ENCODE measurements at places on chromosomes 12 and 14. TPM values are rescaled to one million over a fixed set of nuclear protein-coding genes. Genes with fewer than 3 reads are reported as not detected.

The PIK3C2G gene
- total RNA-seq = 26.4 TPM

The USP44 gene
- total RNA-seq = 13.3 TPM

The GUCY2C gene
- total RNA-seq = 1.2 TPM

The SDS gene
- not detected for total RNA-seq

The CLEC2A gene
- total RNA-seq = not detected

The TEP1 gene
- total RNA-seq = 28.5 TPM

The TECPR2 gene
- 33.2 TPM for total RNA-seq

The SLC10A1 gene
- total RNA-seq = not detected

The RHOJ gene
- 1.9 TPM for total RNA-seq

DNA sequence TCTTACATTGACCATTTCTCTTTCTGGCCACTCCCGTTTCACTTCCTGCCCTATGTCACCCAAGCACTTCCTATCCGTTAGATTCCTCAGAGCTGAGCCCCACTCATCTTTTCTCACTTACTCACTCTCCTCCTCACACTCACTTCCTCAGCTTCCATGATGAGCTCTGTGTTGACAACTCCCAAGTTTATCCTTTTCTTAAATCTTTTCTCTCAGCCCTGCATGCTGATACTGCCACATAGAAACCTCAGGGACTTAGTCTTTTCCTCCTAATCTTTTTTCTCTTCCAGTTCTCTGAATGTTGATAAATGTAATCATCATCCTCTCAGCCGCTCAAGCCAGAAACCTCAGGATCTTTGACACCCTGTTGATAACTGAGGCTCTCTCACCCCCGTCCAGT is 99.6 kb downstream of the ANO6 start:
- H3K27me3 ChIP-seq = no peaks in the 10 kb centered on the region
- no peak overlapping the region for H3K27ac ChIP-seq
- H3K36me3 ChIP-seq = peaks cover 28% of the 10 kb centered on the region
- H3K4me1 ChIP-seq = no peaks in the 10 kb centered on the region
- no peak overlapping the region for H3K4me3 ChIP-seq
- no peak for DNase-seq

- H3K27ac ChIP-seq = peak overlapping the region; percentile 79
- no peaks in the 10 kb centered on the region for H3K27me3 ChIP-seq
- DNase-seq = no peak
- no peak overlapping the region for H3K4me3 ChIP-seq
These were observed 2.8 kb downstream of the ALDH6A1 start for GRCh38 chr14:74081491-74081890.

GRCh38 chr12:43345023-43345422 is 207.0 kb downstream of the ADAMTS20 start:
- DNase-seq = no peak
- no peak overlapping the region for H3K4me3 ChIP-seq
- H3K36me3 ChIP-seq = peaks cover 2% of the 10 kb centered on the region
- H3K4me1 ChIP-seq = no peaks in the 10 kb centered on the region
- no peaks in the 10 kb centered on the region for H3K27me3 ChIP-seq

DNA sequence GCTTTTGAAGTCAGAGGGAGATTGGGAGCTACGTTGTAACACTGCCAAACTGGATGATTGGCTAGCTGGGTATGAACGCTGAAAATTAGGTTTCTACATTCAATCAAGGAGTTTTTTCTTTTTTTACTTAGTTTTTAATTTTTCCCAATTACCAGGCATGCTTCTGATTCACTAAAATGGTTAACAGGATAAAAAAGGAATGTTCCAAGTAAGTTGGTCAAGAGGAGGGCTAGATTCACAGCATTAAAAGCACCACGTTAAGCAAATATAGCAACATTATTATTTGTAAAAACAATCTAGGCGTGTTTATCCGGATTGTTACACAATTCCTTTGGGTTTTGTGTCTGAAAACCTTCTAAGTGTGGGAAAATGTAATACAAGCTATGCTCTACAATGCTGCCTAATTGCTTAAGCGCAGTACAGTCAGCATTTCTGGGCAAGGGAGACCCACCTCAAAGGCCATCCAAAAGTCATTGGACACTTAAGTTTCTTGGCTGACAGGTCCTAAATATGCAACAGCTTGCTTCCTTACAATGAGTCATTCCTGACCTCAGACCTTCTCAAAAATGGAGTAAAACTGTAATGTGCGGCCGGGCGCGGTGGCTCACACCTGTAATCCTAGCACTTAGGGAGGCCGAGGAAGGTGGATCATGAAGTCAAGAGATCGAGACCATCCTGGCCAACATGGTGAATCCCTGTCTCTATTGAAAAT is 1.2 kb downstream of the RPLP0 start:
- H3K27me3 ChIP-seq = no peaks in the 10 kb centered on the region
- H3K4me3 ChIP-seq = peak overlapping the region; percentile 91
- H3K4me1 ChIP-seq = peaks cover 19% of the 10 kb centered on the region
- H3K27ac ChIP-seq = peak overlapping the region; percentile 98

GRCh38 chr14:72744416-72745120 is 149.3 kb downstream of the DPF3 start:
- peaks cover 8% of the 10 kb centered on the region for H3K36me3 ChIP-seq
- H3K27me3 ChIP-seq = no peaks in the 10 kb centered on the region
- DNase-seq = no peak
- H3K27ac ChIP-seq = no peak overlapping the region
- H3K4me1 ChIP-seq = no peaks in the 10 kb centered on the region
- no peak overlapping the region for H3K4me3 ChIP-seq

DNA sequence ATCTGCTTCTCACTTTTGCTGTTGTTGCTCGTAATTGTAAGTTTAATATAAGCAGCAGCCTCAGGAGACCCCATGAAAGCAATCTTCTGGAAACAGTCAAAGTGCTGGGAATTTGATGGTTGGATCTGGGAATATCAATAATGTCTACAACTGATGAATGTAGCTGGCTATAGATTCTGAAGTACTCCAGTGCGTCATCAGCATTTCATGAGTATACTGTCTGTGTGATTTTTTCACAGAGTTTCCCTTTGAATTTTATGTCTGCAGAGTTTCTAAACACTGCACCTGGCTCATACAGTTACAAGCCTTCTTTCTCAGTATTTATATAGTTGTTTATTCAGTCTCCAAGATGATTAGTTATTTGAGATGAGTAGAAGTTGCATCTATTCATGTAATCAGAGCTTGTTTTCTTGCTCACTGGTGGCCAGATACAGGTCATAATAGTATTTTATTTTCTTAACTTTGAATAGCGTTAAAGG is 222.3 kb downstream of the RAD51B start:
- peak overlapping the region; percentile 75 for H3K27ac ChIP-seq
- H3K4me3 ChIP-seq = no peak overlapping the region
- H3K4me1 ChIP-seq = peaks cover 36% of the 10 kb centered on the region
- H3K27me3 ChIP-seq = no peaks in the 10 kb centered on the region
- DNase-seq = no peak

GRCh38 chr12:69991690-69992288 is 166.8 kb downstream of the MYRFL start:
- no peaks in the 10 kb centered on the region for H3K36me3 ChIP-seq
- H3K27me3 ChIP-seq = no peaks in the 10 kb centered on the region
- H3K4me3 ChIP-seq = no peak overlapping the region
- DNase-seq = no peak
- no peaks in the 10 kb centered on the region for H3K4me1 ChIP-seq

DNA sequence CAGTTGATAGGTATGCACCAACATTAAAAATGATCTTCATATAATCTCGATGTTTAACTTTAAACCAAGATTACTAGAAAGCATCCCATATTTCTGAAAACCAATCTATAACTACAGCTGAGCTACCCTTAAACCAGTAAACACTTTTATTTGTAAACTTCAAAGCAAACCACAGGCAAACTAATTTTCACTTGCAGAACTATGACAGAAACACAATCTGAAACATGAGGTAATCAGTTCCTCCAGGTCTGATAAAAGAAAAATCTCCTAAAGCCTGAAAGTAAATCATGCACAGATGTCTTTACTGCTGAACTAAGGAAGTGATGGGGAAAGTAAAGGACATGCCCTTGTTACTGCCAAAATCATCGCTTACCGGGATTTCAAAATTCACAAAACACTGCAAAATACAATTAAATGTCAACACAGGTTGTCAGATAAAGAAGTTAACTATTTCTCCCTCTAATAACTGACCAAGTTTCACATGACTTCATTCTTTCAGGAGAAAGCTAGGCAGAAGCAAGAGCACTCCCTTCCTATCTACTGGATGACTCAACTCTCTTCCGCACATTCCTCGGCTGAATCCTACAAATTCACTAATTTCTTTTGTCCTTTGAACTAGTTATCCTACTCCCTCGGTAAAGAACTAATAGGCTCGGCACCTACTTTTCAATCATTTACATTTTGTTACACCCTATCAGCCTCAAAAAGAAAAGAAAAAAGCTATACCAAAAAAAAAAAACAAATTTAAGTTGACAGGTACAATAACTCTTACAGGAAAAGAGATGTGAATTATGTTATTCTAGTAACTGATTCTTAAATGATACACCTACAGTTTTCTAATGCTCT is 1.4 kb downstream of the EEA1 start:
- no peaks in the 10 kb centered on the region for H3K27me3 ChIP-seq
- H3K4me3 ChIP-seq = peak overlapping the region; percentile 82
- no peak for DNase-seq

GRCh38 chr12:124395284-124395752 is 100.4 kb downstream of the RFLNA start:
- no peak overlapping the region for H3K27ac ChIP-seq
- no peaks in the 10 kb centered on the region for H3K4me1 ChIP-seq
- H3K27me3 ChIP-seq = no peaks in the 10 kb centered on the region
- H3K36me3 ChIP-seq = peaks cover 12% of the 10 kb centered on the region
- no peak for DNase-seq
- no peak overlapping the region for H3K4me3 ChIP-seq

DNA sequence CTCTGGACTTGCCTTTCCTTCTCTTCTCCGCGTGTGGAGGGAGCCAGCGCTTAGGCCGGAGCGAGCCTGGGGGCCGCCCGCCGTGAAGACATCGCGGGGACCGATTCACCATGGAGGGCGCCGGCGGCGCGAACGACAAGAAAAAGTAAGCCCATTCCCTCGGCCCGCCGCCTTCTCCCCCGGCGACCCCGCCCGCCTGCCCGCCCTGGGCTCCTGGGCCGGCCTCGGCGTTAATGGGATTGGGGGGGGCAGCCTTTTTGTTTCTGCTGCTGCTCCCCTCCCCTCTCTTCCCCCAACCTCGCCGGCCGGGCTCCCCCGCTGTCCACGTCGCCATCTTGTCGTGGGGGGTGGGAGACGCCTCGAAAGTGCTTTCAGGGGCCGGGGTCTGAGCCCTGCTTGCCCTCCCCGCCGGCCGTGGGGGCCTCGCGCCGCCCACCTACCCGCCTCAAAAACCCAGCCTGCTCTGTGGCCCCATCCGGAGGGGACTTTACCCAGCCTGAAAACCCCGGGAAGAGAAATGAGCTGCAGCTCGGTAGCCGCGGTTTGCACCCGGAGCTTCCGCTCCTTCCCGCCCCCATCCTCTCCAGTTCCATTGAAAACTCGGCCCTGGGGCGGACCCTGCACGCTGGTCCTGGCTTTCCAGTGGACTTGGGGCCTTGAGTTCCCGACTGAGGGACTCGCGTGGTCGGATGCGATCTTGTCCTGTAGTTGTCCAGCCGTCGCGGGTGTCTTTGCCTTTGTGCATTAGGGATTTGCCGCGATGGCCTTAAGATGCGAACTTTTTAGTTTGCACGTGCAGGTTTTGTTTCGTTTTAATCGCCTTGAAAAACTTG is 598 bp downstream of the HIF1A start:
- peaks cover 41% of the 10 kb centered on the region for H3K4me1 ChIP-seq
- H3K36me3 ChIP-seq = no peaks in the 10 kb centered on the region
- peak; percentile 54 for DNase-seq
- no peaks in the 10 kb centered on the region for H3K27me3 ChIP-seq
- H3K27ac ChIP-seq = peak overlapping the region; percentile 100

DNA sequence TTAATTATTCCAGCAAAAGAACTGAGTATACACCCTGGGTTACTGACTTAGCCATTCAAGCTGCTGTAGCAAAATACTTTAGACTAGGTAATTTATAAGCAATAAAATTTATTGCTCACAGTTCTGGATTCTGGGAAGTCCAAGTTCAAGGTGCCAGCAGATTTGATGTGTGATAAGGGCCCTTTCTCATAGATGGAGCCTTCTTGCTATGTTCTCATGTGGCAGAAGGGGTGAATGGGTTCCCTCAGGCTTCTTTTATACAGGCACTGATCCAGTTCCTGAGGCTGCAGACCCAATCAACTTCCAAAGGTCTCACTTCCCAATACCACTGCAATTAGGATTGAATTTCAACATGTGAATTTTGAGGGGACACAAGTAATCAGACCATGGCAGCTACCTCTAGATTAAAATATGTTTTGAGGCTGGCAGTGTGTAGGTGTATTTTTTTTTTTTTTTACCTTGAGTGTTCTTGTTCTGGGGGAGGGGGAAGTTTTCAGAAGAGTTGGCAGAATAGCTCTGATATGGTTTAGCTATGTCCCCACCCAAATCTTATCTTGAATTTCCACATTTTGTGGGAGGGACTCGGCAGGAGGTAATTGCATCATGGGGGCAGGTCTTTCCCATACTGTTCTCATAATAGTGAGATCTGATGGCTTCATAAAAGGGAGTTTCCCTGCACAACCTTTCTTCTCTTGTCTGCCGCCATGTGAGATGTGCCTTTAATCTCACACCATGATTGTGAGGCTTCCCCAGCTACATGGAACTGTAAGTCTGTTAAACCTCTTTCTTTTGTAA is 178.2 kb downstream of the RASSF9 start:
- H3K27ac ChIP-seq = no peak overlapping the region
- H3K4me3 ChIP-seq = no peak overlapping the region
- DNase-seq = no peak
- H3K4me1 ChIP-seq = no peaks in the 10 kb centered on the region
- H3K27me3 ChIP-seq = no peaks in the 10 kb centered on the region
- peaks cover 3% of the 10 kb centered on the region for H3K36me3 ChIP-seq

- no peak overlapping the region for H3K4me3 ChIP-seq
- H3K27me3 ChIP-seq = no peaks in the 10 kb centered on the region
- no peak overlapping the region for H3K27ac ChIP-seq
- H3K36me3 ChIP-seq = no peaks in the 10 kb centered on the region
- DNase-seq = no peak
These were observed 1.9 kb downstream of the KLRF2 start for GRCh38 chr12:9883175-9883574.

DNA sequence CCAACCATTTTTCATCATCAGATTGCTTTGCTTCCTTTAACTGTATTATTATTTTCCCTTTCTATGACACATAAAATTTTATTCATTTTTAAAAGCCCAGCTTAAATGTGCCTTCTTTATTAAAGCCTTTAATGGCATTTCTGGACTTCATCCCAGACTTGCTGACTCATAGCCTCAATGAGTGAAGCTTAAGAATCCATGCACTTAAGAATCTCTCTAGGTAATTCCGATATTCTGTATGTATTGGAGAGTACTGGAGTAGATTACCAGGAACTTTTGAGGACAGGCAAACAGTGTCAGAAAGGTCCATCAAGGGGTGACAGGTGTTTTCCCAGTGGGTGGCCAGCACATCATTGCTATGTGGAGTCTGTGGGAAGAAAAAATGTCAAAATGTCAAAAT is 107.9 kb downstream of the PTPRQ start:
- H3K4me1 ChIP-seq = no peaks in the 10 kb centered on the region
- no peak overlapping the region for H3K27ac ChIP-seq
- no peaks in the 10 kb centered on the region for H3K27me3 ChIP-seq
- DNase-seq = no peak
- no peaks in the 10 kb centered on the region for H3K36me3 ChIP-seq
